ENCODE measurements at places on chromosomes 6 and 20.

DNA sequence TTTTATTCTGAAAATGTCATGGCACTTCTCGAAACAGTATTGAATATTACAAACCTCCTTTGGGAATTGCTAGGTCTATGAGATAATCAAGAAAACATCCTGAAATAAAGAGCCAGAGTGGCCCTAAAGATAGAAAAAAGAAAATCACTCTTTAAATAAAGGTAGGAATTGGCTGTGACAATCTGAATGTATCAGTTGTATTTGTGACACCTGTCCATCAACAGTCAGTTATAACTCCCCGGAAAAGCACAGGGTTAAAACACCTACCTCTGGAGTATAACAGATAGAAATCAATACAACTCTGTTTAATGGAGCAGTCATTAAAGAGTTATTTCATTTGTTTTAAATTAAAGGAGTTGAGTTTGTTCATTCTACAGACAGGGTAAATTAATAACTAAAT, 21.2 kb downstream of the RNF24 start:
- no peak for DNase-seq

DNA sequence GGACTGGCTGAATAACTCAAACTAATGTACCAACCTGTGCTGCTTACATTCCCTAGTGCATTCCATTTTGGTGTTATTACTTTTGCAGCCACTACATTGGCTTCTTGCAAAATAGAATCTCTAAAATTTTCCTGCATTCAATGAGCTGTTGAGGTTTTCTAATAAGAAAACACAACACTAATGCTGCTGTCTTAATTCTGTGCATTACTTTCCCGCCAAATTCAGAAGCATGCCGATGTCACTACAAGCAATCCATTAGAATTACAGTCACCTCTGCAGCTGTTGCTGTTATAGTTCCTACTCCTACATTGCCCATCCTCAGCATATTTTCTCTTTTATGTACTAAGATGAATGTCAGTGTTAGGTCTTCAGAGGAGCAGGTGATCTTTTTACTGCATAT, 359.5 kb downstream of the HACE1 start:
- DNase-seq, result no peak

DNA sequence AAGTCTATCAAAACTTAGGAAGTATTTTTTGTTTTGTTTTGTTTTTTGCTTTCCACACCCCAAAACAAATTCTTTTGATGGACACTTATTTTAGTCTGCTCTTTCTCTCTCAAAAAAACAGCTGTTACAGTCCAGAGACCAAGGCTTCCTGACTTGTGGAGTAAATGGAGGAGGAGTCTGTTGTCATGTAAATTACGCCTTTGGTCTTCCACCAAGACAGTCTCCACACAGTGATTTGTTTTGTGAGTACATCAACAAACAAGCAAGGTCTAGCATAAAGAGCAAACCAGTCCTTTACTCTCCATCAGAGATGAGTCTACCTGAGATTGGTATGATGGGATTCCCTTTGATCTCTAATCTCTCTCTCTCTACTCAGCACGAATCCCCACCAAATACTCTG, 588.0 kb upstream of the ARID1B start:
- DNase-seq, result no peak

GRCh38 chr6:24967211-24967610, 31.5 kb upstream of the RIPOR2 start:
- no peak for DNase-seq

DNA sequence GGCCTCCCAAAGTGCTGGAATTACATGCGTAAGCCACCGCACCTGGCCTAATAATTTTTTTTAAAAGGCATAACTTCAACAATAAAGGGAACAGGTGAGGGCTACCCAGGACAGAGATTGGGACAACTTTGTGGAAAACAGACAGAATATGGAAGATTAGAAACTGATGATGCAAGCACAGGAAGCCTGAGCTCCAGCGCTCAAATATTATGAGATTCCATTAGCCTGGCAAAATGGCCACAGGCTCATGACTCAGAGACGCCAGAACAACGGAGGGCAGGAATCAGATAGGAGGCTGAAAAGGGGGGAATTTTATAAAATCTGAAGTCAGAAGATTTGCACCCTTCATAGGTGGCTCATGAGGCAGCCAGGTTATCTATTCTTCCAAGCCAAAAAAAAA, 103.1 kb upstream of the MRPS10 start:
- DNase-seq, result no peak

DNA sequence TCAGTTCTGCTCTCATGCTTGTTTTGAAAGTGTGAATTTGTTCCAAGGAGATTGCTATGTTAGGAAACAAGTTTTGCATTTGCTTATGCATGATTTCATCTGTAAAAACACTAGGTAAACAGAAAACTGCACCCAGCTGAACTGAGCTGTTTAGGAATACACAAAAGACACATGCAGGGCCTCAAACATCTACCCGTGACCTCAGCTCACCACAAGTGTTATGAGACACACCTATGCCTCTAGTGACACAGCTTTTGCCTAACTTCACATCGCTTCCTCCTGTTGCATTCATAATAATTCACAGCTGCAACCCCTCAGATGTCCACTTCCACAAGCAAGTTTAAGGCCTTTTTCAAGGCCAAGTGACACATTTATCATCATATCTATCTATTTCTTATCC, 98.0 kb upstream of the SLC24A3 start:
- no peak for DNase-seq

GRCh38 chr6:154721460-154721859, 11.8 kb upstream of the SCAF8 start:
- no peak for DNase-seq

DNA sequence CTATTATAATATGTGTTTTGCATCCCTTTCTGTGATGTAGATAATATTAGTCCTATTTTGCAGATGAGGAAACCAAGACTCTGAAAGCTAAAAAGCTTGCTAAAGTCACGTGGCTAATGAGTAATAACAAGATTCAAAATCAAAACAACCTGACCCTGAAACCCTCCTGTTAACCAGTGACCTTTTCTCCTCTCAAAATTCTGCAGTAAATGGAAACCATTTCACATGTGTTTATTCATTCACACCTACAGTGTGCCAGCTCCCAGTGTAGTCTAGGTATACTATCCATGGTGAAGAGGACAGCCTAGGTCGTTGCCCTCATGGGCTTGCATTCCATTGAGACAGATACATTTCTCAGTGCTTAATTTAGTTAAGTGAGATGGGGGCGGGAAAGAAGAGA, 30.6 kb upstream of the PHACTR2 start:
- DNase-seq, result no peak

- no peak for DNase-seq
Observed at GRCh38 chr6:77326029-77326428, 137.3 kb downstream of the HTR1B start.

DNA sequence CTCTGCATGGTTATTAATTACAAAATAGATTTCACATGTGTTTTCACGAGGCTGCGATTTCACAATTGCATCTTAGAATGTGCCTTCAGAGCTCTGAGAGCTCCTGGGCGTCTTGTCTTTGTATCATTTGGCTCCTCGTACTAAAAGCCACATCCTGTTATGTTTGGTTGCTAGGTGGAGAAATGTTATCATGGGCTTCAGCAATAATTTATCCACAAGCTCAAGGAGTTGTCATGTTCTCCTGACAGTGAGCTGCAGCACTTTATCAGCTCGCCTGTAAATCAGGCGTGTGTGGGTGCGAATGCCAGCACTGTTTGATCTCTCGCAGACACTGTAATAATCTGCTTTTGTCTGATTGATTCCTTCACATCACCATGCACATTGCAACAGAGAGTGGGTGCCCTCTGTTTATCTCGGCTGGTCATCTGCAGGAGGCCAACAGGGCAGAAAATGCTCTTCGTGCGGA, 218.6 kb upstream of the ZFP64 start:
- peak; percentile 4 for DNase-seq

- no peak for DNase-seq
Observed at GRCh38 chr6:41663568-41663967, 25.3 kb downstream of the MDFI start.

GRCh38 chr20:59451641-59452040, 151.2 kb downstream of the EDN3 start:
- no peak for DNase-seq

DNA sequence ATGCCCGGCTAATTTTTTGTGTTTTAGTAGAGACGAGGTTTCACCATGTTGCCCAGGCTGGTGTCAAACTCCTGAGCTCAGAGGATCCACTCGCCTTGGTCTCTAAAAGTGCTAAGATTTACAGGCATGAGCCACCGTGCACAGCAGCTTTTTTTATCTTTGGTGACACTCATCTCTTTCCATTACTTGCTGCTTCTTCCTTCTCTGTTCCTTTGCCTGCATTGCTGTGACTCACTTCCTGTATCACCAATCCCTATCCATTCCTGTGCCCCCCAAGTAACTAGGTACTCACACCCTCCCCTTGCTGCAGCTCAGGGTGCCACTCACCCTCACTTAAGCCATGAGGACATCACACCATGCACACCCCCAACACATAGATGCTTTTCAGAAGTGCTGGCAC, 24.6 kb downstream of the KHDC1L start:
- DNase-seq, result no peak

DNA sequence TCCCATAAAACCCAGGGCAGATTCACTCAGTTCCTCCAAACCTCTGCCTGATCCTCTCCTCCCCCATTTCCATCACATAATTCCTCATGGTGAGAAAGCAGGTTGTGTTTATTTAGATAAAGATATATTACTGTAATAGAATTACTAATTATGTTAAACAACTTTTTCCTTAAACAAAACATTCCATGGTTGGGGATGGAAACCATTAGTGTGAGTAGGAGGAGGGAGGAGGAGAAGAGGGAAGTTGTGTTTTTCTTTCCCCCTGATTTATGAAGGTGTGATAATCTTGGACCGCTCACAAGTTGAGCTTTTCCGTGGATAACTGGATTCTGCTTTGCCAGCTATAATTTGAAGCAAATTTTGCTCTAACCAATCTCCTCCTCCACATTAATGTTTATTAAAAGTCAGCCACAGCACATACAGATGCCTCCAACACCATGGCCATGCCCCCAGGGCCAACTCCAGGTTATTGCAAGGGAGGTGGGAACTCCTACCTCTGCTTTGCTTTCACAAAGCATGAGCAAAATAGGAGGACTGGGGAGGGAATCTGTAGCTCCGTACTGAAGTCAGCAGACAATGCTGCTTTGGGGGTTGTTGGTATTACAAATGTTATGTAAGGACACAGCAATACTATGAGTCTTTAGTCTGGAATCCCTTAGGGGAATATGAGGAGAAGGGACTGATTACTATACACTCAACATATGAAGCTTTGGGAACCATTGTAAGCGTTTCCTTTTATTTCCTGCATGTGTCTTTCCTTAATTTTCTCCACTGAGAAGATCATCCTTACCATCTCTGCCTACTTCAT, 542.0 kb downstream of the DHX35 start:
- DNase-seq, result no peak

DNA sequence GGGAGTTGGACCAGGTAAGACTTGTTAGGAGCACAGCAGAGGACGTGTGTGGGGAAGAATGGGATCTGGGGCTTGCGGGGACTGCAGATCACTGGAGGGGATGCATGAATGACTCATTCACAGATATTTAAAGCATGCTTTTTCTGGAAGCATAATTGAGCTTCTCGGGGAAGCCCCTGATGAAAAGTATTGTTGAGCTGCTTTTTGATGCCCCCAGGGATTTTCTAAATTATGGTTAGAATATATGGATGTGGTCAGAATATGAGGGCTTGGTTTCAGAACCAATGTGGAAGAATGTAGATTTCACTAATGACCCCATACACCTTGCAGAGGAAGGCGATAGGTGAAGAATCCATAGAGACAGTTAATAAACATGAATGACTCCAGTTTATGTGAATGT, 36.1 kb downstream of the GMPR start:
- DNase-seq, result no peak

- no peak for DNase-seq
Observed at GRCh38 chr6:27834384-27834783, 77.8 kb downstream of the OR2B2 start.

DNA sequence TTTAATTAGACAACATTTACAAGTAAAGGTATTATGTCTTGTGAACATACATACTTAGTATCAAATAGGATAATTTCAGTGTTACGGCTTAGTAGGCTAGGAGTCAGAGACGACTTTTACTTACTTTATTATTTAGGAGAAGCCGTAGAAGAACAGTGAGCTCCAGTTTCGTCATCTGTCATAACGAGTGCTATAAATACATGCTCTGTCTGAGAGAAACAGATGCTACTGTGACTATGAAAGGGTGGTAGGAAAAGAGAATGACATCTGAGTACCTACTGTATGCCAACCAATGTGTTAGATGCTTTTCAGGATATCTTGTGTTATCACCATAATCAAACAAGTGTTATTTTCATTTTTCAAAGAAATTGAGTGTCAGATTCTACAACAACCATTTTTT, 119.0 kb downstream of the EYA4 start:
- DNase-seq, result no peak

GRCh38 chr6:158759966-158760617, 59.1 kb downstream of the EZR start:
- no peak for DNase-seq

DNA sequence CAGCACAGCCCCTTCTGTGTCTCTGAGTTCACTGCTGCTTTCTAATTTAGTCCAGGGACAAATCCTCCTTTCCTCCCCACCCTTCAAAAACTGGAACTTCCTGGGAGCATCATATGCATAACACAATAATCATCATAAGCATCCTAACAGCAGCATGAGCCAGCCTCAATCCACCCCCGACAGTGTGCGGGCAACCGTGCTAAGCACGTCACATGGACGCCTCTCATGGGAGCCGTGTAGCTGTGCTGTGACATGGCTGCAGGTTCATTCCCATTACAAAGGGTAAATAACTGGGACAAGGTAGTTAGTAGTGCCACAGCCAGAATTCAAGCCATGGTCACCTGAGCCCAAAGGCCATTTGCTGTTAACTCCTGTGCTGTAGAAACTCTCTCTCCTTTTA, 24.5 kb upstream of the ULBP3 start:
- no peak for DNase-seq

GRCh38 chr20:20520776-20521175, 152.9 kb downstream of the INSM1 start:
- no peak for DNase-seq

GRCh38 chr6:34207695-34208443, 28.8 kb upstream of the HMGA1 start:
- peak; percentile 33 for DNase-seq
